Activated CD4-positive, alpha-beta memory T cell treated with anti-CD3 and anti-CD28 coated beads, Interleukin-2, amount 10 ng/mL, durations not matched to agents 7 days and 5 days (primary cell): ENCODE measurements at places on chromosomes 4 and X.
A peak's percentile ranks its signal among the peaks of the same experiment; 100 is the strongest.

GRCh38 chr4:113849771-113850170 is 88.2 kb upstream of the CAMK2D start:
- H3K4me1 ChIP-seq: no peaks in the 10 kb centered on the region
- no peak overlapping the region for H3K4me3 ChIP-seq
- no peak overlapping the region for H3K27ac ChIP-seq

DNA sequence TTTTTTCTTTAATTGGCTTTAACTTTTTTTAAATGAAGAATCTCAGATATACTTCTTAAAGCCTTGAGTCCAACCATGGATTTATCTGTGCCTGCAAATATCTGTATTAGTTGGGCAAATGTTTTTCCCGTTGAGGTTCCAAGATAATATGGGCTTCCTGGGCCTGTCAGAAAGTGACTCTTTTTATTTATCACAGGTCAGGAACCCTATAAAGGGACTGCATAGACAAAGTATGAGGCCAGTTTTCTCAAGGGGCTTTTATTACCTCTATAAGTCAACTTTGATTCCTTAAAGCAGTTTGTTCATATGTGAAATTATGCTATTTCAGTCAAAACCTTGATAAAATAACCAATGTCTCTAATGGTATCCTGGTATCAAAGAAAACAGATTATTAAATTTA is 80.2 kb upstream of the BMP2K start:
- no peak overlapping the region for H3K27ac ChIP-seq
- H3K27me3 ChIP-seq: peaks cover 6% of the 10 kb centered on the region
- DNase-seq: no peak
- H3K4me1 ChIP-seq: peaks cover 2% of the 10 kb centered on the region
- no peaks in the 10 kb centered on the region for H3K36me3 ChIP-seq
- H3K4me3 ChIP-seq: no peak overlapping the region

- no peak overlapping the region for H3K4me3 ChIP-seq
- H3K36me3 ChIP-seq: no peaks in the 10 kb centered on the region
- no peak for DNase-seq
- H3K27me3 ChIP-seq: peaks cover 16% of the 10 kb centered on the region
- no peak overlapping the region for H3K27ac ChIP-seq
These were observed 94.6 kb downstream of the SYNPO2 start for GRCh38 chr4:118983293-118983692.

GRCh38 chr4:85736571-85736970 is 261.6 kb downstream of the ARHGAP24 start:
- H3K4me3 ChIP-seq: no peak overlapping the region
- no peaks in the 10 kb centered on the region for H3K27me3 ChIP-seq

DNA sequence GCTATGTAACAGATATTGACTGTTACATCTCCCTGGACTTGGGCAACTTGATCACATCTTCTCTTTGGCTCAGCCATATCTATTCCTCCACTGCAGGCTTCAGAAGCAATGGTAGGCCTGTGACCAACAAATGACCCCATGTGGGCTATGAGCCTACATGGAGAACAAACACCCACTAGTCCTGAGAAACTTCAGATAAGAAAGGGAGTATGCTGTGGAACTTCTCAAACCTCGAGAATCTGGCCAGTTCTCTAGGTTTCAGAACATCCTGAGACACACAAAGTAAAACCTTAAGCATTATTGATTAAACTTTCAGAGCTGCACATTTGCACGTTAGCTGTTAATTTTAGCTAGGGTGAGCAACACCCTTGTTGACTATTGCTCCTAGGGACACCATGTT is 16.3 kb downstream of the RBMX2 start:
- no peak overlapping the region for H3K27ac ChIP-seq
- no peaks in the 10 kb centered on the region for H3K4me1 ChIP-seq
- no peak for DNase-seq
- H3K36me3 ChIP-seq: peaks cover 6% of the 10 kb centered on the region
- H3K4me3 ChIP-seq: no peak overlapping the region

DNA sequence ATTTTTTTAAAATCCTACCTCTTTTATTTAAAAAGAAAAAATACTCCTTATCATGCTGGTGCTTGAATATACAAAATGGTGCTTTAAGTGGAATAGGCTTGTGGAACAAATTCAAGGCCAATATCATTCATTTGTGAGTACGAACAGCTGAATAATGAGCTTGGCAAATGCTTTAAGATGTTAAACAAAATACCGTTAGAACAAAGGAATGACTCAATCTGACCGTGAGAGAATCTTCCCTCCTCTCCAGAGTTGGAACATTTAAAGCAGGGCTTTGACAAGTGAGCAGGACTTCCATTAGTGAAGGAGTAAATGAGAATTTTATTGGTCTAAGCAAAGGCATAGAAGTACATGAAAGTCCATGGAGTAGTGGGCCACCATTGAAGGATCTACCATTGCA is 74.5 kb downstream of the DCLK2 start:
- H3K4me1 ChIP-seq: no peaks in the 10 kb centered on the region
- no peak overlapping the region for H3K27ac ChIP-seq
- peaks cover 3% of the 10 kb centered on the region for H3K27me3 ChIP-seq
- H3K36me3 ChIP-seq: no peaks in the 10 kb centered on the region
- DNase-seq: no peak

DNA sequence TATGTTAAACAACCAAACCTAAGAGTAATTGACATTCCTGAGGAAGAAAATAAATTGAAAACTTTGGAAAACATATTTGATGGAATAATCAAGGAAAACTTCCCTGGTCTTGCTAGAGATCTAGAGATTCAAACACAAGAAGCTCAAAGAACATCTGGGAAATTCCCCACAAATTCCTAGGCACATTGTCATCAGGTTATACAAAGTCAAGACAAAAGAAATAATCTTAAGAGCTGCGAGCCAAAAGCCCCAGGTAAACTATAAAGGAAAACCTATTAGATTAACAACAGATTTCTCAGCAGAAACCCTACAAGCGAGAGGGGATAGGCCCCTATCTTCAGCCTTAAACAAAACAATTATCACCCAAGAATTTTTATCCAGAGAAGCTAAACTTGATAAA is 1082.0 kb upstream of the IGFBP7 start:
- no peak overlapping the region for H3K27ac ChIP-seq
- H3K36me3 ChIP-seq: no peaks in the 10 kb centered on the region
- no peak overlapping the region for H3K4me3 ChIP-seq
- H3K4me1 ChIP-seq: no peaks in the 10 kb centered on the region

DNA sequence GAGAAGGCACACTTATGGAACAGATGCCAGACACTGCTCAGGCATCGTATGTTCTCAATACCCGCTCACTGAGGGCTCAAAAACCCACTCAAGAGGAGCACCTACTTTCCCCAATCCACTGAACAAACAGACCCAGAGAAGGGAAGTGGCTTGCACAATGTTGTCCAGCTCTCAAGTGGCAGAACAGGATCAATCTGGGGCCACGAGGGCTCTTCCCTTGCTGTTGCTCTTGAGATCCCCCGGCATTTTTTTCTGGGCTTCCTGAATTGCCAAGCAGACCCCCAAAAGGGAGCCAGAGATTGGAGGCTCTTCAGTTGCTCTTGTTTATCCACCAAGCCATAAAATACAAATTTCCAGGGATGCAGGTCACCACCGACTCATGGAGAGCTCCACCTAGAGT is 35.7 kb downstream of the IDS start:
- no peaks in the 10 kb centered on the region for H3K4me1 ChIP-seq
- no peak overlapping the region for H3K27ac ChIP-seq
- peaks cover 5% of the 10 kb centered on the region for H3K27me3 ChIP-seq
- H3K36me3 ChIP-seq: no peaks in the 10 kb centered on the region
- no peak overlapping the region for H3K4me3 ChIP-seq

GRCh38 chr4:38531141-38531727 is 132.8 kb upstream of the KLF3 start:
- H3K27ac ChIP-seq: peak overlapping the region; percentile 30
- H3K4me3 ChIP-seq: no peak overlapping the region
- H3K4me1 ChIP-seq: peaks cover 22% of the 10 kb centered on the region
- H3K27me3 ChIP-seq: peaks cover 31% of the 10 kb centered on the region
- H3K36me3 ChIP-seq: peaks cover 9% of the 10 kb centered on the region

DNA sequence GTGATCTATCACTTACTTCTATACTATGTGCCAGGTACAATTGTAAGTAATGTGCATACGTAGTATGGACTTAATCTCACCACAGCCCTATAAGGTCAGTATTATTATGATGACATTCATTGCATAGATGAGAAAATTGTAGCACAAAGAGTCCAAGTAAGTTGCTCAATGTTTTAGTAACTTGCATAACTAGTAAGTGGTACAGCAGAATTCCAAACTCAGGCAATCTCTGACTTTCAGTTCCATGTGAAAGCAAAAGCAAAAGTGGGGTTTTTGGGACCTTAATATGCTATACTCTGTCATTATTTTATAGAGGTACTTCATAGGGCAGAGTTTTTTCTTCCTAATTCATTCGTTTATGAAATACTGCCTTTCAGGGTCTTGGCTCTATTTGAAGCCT is 188.8 kb upstream of the VEGFC start:
- H3K27me3 ChIP-seq: no peaks in the 10 kb centered on the region
- no peaks in the 10 kb centered on the region for H3K4me1 ChIP-seq
- no peak overlapping the region for H3K4me3 ChIP-seq

DNA sequence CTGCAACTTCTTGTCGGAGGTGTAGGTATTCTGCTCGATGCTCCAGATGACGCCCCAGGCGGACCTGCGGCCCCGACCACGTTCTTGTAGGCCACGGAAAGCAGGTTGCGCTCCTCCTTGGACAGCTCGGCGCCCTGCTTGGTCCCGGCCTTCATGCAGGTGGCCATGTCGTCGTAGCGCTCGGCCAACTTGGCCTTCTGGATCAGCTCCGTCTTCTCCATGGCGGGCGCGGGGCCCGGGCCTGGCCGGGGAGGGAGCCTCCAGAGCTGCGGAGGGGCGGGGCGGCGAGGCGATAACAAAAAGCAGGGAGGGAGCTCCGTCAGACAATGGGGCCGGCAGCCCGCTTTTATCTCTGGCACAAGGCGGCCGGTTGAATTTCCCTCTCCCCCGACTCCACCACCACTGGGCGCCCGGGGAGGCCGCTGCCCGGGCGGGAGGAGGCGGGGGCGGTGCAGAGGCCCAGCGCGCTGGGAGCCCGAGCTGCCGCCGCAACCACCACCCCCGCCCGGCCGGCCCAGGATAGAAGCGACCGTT is 28.3 kb upstream of the DRP2 start:
- peaks cover 8% of the 10 kb centered on the region for H3K27me3 ChIP-seq
- no peak overlapping the region for H3K27ac ChIP-seq
- H3K4me3 ChIP-seq: no peak overlapping the region

GRCh38 chr4:52051213-52051614 is at the start of gene SPATA18:
Gene SPATA18 (plus strand): TSS chr4:52051304. CDS start chr4:52051705, 401 bp downstream.
- no peaks in the 10 kb centered on the region for H3K36me3 ChIP-seq
- peaks cover 63% of the 10 kb centered on the region for H3K27me3 ChIP-seq
- peak within 1 kb of the TSS; percentile 59 for H3K4me3 ChIP-seq
- no peak within 1 kb of the TSS for H3K27ac ChIP-seq
- H3K4me1 ChIP-seq: peaks cover 16% of the 10 kb centered on the region
- no peak for DNase-seq

- H3K4me3 ChIP-seq: no peak overlapping the region
- H3K27ac ChIP-seq: no peak overlapping the region
- H3K36me3 ChIP-seq: no peaks in the 10 kb centered on the region
- peaks cover 10% of the 10 kb centered on the region for H3K27me3 ChIP-seq
- no peaks in the 10 kb centered on the region for H3K4me1 ChIP-seq
These were observed 37.7 kb upstream of the TET2 start for GRCh38 chr4:105108971-105109370.

DNA sequence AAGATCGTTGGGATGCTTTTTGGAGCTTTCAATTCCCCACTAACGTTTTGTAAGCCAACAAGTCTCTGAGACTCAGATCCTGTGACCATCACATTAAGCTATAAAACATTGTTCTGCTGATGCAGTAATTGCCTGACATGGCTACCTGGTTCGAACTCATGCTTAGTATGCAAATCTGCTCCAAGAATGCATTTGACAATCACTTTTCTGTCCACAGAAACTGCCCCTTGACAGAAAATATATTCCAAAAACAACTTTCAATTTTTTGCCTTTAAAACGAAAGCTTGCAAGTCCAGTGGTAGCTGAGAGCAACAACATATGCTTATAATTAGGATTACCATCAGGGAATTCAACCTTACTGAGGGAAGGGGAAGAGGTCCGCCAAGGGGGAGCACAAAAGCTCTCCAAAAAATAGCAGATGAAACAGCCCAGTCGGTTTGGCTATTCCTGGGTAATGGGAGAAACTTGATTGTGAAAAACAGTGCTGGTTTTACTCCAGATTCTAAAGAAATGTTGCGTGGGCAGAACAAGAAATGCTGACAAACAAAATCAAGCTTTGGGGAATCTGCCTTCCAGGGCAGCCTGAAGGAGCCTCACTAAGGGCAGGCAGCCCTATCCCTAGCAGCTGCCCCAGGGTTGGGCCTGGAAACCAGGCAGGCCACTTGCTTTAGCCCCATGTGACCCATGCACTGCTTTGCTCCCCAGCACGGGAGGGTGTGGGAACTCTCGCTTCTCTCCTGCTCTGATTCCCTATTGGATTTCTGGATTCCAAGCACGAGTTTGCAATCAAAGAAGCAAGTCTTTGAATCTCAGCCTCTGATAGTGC is 160.7 kb upstream of the LDB2 start:
- no peaks in the 10 kb centered on the region for H3K27me3 ChIP-seq
- no peak overlapping the region for H3K27ac ChIP-seq
- no peak for DNase-seq

- H3K36me3 ChIP-seq: no peaks in the 10 kb centered on the region
- H3K27me3 ChIP-seq: no peaks in the 10 kb centered on the region
- no peak for DNase-seq
These were observed 16.5 kb downstream of the CYBB start for GRCh38 chrX:37796310-37796709.

DNA sequence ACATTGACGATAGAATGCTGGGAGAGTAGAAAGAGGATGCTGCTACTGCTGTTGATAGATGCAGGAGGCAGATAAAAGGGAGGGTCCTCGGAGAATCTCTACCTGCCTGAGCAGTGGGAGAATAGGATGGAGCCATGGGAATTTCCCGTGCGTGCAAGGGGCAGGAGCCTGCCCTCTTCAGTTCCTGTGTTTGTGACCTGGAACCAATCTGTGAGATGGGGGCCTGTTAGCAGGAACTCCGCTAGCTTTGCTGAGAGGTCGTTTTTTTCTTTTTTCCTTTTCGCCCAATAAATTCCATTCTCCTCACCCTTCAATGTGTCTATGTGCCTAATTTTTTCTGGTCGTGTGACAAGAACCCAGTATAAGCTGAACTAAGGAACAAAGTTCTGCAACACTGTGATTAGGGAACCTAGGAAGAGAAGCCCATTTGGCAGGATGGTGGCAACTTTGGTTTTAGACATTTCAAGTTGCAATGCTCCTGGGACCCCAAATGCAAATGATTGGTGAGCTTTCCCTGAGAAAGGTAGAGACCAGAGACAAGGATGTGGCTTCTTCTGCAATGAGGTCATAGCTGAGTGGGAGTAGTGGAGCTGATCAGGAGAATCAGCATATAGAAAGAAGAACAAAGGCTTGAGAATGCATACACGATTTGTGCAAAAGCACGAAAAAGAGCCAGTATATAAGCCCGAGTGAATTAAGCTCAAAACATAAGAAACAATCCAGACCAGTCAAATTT is 23.9 kb downstream of the SLC39A8 start:
- no peaks in the 10 kb centered on the region for H3K27me3 ChIP-seq
- H3K4me1 ChIP-seq: peaks cover 25% of the 10 kb centered on the region
- peaks cover 31% of the 10 kb centered on the region for H3K36me3 ChIP-seq
- H3K4me3 ChIP-seq: no peak overlapping the region

GRCh38 chrX:130098210-130098552 is 12.1 kb downstream of the ELF4 start:
- DNase-seq: no peak
- peaks cover 9% of the 10 kb centered on the region for H3K36me3 ChIP-seq
- no peaks in the 10 kb centered on the region for H3K27me3 ChIP-seq
- peak overlapping the region; percentile 72 for H3K27ac ChIP-seq
- H3K4me3 ChIP-seq: peak overlapping the region; percentile 24

- no peak overlapping the region for H3K27ac ChIP-seq
- H3K4me1 ChIP-seq: no peaks in the 10 kb centered on the region
- H3K36me3 ChIP-seq: no peaks in the 10 kb centered on the region
- DNase-seq: no peak
- no peak overlapping the region for H3K4me3 ChIP-seq
- peaks cover 15% of the 10 kb centered on the region for H3K27me3 ChIP-seq
These were observed 44.0 kb downstream of the PCYT1B start for GRCh38 chrX:24603191-24603590.
